ENCODE measurements at places on chromosomes 11 and 22.

GRCh38 chr11:134944131-134944530, 532.1 kb upstream of the B3GAT1 start:
- no peak for DNase-seq

DNA sequence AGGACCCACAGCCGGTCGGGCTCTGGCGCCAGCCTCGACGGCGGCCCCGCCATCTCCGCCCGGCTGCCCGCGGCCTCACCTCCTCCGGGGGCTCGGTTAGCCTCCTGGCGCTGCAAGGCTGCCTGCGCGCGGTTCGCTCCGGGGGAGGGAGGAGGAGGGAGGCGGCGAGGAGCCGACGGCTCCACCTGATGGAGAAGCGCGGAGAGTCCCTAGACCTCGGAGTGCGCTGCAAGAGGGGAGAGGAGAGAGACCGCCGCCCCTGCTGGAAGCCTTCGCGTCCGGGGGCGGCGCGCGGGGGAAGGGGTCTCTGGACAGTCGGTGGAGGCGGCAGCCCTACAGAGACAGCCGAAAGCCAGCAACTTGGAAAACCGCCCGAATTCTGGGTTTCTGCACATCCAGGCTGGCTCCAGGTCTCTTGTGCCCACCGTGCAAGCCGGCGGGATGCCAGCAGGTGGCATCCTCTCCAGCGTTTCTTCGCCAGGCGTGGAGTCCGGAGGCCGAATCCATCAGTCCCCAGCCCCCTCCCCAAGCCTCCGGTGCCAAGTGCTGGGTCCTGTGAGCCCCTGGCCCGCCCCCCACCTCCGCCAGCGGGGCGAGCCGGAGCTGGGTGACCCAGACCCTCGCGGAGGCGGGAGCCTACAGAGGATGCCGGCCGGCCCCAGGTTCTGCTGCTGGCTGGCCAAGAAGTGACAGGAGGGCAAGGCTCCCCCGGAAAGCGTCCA, 2.9 kb upstream of the KIRREL3 start:
- peak; percentile 83 for DNase-seq

DNA sequence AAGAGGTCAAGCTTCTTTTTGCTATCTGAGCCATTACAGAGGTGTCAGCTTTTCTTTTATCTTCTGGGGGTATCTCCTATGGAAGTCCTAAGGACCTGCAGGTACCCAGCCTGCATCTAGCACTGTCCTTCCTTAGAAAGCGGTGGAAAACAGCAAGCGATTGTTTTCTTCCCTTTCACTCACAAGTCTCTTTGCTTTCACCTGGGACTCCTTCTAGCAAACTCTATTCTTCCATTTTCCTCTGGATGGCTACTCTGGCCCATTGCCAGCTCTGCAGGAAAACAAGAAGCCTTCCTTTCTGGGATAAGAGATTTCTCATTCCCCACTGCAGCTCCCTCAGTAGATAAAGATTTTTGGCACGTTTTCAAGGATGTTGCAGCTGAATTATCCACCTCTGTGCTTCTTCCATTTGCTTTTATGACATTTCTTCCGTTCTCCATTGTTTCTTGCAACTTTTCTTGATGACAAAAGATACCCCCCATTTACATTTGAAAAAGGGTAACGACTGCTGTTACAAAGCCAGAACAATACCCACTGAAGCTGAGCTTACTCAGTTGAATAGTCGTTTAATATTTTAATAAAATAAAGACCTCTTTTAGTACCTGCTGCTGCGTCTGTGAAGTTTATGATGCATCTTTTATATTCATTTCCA, 40.2 kb upstream of the BDNF start:
- no peak for DNase-seq

DNA sequence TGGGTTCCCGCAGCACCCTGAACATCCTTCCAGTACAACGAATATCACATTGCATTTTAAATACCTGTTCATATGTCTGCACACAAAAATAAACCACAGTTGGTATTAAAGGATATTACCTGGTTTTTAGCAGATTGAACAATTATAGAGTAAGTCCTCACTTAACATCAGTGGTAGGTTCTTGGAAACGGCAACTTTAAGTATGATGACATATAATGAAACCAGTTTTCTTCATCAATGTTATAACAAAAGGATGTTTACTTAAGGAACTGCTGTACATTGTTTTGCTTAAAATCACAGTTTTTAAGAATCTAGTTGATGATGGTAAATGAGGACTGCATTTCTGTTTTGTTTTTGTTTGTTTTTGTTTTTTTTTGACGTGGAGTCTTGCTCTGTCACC, 28.0 kb downstream of the TRIM66 start:
- no peak for DNase-seq

GRCh38 chr22:42078469-42079318, 806 bp upstream of the SMDT1 start:
- DNase-seq = no peak

DNA sequence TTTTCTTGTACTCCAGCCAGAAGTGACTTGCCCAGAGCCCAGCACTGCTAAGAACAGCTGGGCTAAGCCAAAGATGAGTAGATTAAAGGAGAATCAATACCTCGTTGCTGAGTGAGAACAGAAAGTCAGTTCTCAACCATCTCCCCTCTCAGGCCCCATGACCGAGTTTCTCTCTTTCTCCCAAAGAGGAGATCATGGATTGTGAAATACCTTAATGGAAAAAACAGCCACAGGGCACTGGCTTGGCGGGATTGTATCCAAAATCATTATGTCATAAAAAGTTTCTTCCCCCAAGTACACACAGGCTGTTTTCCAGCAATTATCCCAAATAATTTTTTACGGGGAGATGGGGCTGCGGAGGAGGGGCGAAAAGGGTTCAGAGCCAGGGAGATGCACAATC, 111.8 kb upstream of the TMEM45B start:
- DNase-seq = no peak

- DNase-seq = no peak
Measured at GRCh38 chr11:131816051-131816450, 445.6 kb downstream of the NTM start.

DNA sequence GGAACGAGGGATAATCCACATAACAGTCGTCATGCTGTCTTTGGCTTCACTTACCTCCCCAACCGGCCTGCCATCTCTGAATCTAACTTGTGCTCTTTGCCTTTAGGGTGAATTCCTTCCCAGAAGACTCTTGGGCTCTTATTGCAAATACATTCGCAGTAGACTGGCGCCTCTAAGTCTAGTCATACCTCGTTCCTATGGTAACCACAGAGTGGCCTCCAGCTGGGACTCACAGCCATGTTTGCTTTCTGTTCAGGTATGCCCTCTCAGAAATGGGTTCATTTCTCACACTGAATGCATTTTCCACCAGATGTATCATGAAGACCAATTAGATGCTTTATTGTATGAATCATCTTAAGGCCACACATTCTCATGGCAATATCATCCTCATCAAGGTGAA, 112.7 kb downstream of the FAR1 start:
- DNase-seq = no peak

GRCh38 chr11:90243534-90243933, 20.7 kb upstream of the CHORDC1 start:
- peak; percentile 73 for DNase-seq

- DNase-seq = peak; percentile 81
Measured at GRCh38 chr22:49632199-49633009, 195.3 kb downstream of the BRD1 start.

GRCh38 chr11:21321530-21321929, 652.1 kb downstream of the NELL1 start:
- DNase-seq = no peak

- no peak for DNase-seq
Measured at GRCh38 chr11:124896821-124897391, 759 bp downstream of the ROBO4 start.

GRCh38 chr11:24587635-24588034, 90.8 kb downstream of the LUZP2 start:
- no peak for DNase-seq

DNA sequence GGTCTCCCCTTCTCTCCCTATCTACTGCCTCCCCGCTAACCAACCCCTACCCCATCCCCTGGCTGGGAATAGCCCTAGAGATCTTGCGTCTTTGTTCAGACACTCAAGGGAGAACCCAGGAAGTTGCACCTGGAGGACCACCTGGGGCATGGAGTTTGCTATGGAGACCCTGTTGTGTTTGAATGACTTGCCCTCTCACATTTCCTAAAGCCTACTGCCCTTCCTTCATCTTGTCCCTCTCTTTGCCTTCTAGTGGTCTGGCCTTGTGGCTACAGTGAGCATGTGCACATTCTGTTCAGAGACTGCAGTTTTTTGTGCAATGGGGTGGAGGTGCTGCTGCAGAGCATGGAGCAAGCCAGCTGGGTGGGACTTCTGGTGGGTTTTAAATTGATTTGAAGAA, 42.5 kb downstream of the ZNRF3 start:
- no peak for DNase-seq

DNA sequence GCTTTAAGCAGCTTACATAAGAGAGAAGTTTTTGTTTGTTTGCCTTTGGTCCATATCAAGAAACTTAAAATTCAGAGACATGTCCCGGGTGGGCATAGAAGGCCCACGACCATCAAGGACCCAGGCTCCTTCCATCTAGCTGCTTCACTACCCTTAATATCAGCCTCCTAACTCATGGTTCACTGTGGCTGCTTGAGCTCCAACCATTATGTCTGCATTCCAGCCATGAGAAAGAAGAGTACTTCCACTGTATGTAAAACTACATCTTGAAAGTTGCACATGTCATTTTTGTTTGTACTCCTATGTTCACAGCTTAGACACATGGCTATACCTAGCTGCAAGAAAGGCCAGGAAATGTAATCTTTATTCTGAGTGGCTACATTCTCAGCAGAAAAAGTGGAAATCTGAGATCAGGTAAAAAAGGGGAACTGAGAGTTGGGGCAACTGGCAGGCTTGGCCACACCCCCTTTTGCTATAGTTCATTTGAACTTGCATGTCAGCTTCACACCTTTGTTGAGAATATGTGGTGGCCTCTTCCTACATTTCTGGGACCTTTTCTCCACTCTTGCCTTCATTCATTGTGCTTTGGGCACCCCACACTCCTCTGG, 81.3 kb upstream of the TP53I11 start:
- no peak for DNase-seq

DNA sequence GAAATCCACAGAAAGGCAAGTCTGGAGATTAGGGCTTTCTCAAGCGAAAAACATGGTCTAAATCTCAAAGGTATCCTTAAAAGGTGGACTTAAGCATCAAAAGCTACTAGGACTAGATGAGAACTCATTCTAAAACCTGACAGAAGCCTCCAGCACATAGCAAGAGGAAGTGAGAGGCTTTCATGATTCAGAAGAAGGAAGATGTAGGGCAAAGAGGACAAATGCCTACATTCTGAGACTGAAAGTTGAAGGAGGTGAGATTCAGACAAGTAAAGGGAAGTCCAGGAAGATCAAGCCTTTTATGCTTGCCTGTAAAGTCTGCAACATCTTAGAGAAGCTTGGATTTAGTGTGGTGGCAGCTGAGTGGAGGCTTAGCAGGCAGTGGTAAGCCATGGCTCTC, 98.9 kb downstream of the PGR start:
- no peak for DNase-seq

DNA sequence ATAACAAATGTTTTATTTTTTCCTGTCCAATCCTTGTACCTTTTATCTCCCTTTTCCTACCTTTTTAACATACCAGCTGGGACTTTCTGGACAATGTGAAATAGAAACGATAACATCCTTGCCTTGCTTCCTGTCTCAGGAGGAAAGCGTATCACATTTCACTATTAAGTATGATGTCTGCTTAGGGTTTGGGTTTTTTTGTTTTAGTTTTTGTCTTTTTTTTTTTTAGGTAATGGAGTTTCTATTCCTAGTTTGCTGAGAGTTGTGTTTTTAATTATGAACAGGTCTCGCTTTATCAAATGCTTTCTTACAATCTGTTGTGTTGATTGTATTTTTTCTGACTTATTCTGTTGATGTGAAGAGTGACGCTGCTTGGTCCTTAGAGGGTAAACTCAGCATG, 64.2 kb upstream of the KCNQ1OT1 start:
- no peak for DNase-seq

- DNase-seq = no peak
Measured at GRCh38 chr11:281486-282161, 3.4 kb downstream of the NLRP6 start.

DNA sequence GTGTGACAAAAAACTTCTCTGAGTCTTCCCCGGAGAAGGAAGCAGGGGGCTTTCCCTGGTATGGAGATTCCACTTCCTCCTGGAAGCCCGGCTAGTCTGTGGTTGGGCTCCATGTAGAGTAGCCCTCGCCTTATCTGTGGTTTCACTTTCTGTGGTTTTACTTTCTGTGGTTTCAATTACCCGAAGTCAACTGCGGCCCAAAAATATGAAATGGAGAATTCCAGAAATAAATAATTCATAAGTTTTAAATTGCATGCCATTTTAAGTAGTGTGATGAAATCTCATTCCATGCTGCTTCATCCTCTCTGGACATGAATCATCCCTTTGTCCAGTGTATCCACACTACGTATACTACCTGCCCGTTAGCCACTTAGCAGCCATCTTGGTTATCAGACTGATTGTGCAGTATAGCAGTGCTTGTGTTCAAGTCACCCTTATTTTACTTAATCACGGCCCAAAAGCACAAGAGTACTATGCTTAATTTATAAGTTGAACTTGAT, 275.0 kb upstream of the SESN3 start:
- DNase-seq = no peak

GRCh38 chr22:19488884-19489843, 9.4 kb downstream of the CDC45 start:
- DNase-seq = no peak

DNA sequence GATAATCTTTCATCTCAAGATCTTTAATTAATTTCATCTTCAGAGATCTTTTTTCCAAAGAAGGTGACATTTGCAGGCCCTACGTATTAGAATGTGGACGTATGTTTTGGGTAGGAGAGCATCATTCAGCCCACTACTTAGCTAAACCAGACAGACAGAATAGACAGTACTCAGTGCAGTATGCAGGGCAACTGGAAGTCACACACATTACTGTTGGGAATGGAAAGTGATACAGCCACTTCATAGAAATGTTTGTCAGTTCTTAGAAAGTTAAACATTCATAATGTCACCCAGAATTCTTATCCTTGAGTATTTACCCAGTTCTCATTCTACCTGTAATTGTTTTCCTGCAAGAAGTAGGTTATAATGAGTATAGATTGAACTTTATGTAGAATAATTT, 102.9 kb downstream of the PPP6R3 start:
- no peak for DNase-seq

DNA sequence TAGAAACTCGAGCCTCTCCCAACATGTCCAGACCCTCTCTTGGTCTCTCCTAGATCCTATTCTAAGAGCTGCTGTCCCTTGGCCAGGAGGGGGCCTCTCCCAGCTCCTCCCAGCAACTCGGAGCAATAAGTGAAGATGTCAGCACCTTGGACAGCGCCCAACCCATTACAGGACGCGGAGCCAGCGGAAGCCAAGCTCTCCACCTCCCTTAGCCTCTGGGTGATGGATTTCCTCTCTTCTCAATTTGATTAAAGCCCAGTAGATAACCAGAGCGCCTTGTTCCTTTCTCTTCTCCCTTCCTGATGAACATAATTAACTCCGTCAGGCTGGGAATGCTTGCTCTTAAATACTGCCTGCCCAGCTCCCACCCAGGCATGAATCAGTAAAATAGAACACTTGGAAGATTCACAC, 26.2 kb upstream of the TPBGL start:
- DNase-seq = no peak

Measured in NCI-H345 (cell line).